Myocyte (in vitro differentiated cells): ENCODE measurements at places on chromosomes 11 and 22.
A peak's percentile ranks its signal among the peaks of the same experiment; 100 is the strongest.

GRCh38 chr11:6703247-6704063, 20.3 kb upstream of the MRPL17 start:
- peak; percentile 78 for DNase-seq

DNA sequence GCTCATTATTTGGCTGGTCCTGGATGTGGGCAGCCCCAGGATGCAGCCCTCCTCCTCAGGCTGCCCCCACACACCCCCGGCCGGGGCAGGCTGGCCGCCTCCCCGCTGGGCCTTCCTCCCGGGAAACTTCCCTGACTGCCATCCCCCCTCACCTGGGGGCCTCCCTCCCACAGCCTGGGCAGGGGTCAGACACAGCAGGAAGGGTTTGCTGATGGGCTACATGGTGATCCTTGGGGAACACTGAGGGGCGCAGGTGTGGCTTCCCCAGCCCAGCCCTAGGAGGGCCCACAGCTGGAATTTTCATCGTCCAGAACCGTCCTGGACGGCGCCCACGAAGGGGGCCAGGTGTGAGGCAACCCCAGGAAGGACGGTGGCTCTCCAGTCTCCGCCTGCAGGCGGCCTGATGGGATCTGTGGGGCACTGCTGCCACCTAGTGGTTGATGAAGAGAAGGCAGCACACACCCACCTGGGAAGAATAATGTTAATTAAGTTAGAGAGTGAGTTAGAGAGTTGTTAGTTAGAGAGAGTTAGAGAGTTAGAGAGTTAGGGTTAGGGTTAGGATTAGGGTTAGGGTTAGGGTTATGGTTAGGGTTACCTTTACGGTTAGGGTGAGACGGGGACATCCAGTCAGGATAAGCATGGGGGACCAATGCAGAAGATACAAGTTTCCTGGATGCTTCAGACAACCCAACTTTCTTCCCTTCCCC, 75.9 kb upstream of the PRR5 start:
- DNase-seq, result peak; percentile 67

DNA sequence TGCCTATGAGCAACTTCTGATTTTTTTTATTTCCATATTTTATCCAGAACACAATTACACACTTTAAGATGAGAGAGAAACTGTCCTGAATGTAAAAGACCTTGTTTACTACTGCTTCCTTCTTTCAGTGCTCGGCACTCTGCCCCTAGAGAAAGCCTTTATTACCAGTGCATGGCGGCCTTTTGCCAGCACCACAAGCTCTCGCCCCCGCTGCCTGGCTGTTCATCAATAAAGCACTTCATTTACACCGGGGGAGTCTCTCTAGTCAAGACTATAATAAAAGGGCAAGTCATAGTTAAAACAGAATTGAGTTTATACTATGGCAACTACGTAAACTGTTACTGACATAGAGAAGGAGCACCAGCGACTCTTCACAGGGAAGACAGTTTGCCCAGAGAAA, 259.5 kb downstream of the CADM1 start:
- DNase-seq, result no peak

DNA sequence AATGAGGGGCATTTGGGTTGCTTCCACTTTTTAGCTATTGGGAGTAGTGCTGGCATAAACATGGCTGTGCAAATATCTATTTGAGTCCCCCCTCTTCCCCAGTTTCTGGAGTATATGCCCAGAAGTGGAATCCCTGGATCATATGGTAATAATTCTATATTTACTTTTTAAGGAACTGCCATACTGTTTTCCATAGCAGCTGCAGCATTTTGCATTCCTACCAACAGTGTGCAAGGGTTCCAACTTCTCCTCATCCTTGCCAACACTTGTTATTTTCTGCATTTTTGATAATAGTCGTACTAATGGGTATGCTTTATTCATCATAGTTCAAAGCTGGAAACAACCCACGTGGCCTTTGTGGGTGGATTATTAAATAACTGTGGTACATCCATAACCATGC, 883.5 kb downstream of the TBC1D22A start:
- no peak for DNase-seq

DNA sequence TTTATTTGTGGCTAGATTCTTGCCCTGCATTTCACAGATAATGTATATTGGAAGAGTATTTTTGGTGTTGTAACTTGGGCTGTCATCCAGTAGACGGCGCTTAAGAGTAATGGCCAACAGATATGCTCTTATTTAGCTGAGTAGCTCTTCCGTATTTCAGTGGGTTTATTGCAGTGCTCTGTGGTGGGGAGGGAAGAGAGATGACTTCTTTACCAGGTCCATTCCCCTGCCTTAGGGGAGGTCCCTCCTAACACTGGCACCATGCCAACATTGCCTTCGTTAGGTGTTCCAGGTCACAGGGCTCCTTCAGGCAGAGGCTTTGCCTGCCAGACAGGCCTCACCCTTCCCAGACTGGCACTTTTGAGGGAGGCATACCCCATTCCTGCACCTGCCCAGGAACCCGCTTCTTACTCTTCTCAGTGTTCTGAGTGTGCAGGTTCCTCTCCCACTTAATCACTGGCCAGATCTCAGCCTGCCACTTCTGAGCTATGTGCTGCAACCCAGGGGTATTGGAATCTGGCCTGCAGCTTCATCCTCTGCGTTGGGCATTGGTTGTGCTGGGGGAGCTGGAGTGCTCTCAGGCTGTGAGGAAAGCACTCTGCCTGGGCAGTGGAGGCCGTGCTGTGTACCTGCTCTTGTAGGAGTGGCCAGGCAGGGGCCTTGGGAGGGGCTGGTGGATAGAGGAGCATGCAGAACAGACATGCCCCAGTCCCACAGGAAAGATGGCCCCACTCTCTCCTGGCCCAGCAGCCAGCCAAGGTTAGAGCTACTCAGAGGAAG, 29.4 kb upstream of the SLN start:
- no peak for DNase-seq

DNA sequence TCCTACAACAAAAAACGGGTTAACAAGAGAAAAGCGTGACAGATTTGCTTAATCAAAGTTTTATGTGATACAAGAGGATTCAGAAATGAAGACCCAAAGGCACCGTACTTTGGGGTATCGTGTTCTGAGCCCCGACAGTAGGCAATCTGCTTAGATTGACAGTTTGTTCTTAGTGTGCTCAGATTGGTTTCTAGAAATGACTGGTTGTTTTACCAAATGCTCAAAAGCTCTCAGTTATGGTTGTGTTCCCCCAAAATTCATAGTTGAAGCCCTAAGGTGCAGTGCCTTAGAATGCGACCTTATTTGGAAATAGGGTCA, 102.7 kb downstream of the RASSF10 start:
- DNase-seq, result no peak

GRCh38 chr22:26501996-26502395, 10.3 kb downstream of the TFIP11 start:
- DNase-seq, result no peak

- no peak for DNase-seq
Observed at GRCh38 chr11:74437441-74438042, 29.8 kb downstream of the KCNE3 start.

DNA sequence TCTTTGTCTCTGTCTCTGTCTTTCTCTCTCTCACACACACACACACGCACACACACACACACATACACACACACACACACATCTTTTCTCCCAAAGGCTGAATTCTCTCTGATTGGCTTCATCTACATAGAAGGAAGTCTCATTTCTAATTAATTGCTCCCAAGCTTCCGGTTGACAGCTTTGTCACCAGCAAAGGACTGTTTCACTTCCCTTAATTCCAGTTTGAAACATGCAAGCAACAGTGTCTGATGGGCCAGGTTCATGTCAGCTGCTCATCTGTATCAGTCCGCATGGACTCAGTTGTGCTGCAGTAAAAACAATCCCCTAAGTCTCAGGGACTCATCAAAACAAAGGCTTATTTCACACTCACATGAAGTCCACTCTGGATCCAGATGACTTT, 16.2 kb upstream of the PVALB start:
- DNase-seq, result no peak

DNA sequence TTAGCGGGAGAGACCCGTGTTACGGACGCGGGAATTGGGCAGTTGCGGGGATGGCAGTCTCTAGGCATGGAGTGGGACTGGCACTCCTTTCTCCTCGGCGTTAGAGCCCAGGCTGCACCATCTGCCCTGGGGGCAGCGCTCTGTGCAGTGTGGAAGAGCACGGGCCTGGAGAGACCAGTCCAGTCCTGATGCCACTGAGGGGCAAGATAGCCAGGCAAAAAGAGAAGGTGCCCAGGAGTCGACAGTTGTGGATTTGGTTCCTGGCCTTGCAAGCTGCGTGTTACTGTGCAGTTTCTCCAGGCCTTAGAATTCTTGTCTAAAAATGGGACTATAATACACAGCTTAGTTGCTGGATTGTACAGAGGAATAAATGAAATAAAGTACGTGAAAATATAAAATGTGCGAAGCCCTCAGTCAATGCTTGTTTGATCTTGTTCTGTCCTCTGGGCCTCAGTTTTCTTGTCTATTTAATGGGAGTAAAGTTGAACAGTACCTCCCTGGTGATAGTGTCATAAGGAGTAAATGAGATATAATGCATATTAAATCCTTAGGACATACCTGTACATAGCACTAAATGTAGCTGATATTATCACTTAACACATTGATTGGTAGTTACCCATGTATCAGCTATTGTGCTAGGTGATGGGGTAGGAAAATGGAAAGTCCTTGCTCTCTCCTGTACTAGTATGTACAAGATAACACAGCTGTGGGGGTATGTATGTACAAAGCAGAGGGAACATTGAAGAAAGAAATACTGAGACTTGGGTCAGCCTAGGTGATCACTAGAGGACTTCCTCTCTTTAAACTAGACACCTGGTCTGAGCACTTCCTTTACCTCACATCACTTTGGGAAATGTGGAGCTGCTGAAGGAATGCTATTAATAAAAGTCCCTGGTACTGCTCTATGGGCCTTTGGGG, 1.2 kb downstream of the ATXN10 start:
- DNase-seq, result peak; percentile 39

DNA sequence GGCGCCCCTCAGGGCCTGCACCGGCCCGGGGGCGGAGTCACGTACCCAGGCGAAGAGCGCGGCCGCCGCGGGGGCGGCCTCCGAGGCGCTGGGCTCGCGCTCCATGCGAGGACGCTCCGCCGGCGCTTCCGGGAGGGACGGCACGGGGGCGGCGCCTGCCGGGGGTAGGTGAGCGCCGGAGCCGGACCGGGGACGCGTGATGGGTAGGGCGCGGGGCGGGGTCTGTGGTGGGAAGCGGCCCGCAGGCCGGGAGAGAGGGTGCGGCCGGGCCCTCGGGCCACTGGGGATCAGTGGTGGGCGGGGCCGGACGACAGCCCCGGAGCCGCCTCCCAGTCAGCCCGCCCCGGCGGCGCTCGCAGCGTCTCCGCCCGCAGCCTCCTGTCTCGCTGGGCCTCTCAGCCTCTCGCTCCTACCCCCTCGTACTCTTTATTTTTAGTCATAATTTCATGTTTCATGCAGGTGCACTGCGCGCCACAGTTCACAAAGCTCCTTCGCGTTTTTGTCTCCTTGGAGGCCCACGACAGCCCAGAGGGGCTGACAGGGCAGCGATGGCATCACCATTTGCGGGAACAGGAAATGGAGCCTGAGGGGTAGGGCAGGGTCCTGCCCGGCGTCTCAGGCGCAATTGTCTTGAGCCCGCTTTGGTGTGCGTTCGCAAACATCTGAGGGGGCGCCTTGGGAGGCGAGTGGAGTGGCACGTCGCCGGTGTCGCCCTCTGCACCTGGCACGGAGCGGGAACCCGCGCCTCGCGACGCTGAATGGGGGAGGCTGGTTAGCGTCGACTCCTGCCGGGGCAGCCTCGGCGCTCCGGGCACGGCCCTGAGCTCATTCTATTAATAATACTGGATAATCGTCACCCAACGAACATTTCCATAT, at the start of gene SERGEF:
Gene SERGEF (minus strand): TSS at position 142 of the 876 bp plus-strand sequence. CDS start 37 bp downstream, at position 105.
- peak; percentile 91 for DNase-seq

GRCh38 chr11:114915871-114916805, 237.8 kb downstream of the NXPE2 start:
- no peak for DNase-seq

DNA sequence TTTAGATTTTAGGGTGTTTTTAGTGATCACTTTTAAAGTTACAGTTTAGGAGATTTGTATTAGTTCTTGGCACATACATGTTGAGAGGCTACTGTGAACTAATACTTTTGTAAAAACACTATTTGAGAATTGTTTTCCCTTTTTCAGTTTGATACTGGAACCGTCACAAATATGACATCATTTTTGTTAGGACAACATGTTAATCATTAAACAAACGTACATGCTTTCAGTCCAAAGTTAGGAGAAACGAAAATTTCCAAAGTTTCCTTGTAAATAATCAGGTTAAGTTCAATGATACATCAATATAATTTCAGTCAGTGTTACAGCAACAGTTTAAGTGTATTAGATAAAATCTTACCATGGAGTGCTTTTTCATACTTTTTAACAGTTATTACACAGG, 53.1 kb downstream of the SPECC1L start:
- DNase-seq, result no peak

DNA sequence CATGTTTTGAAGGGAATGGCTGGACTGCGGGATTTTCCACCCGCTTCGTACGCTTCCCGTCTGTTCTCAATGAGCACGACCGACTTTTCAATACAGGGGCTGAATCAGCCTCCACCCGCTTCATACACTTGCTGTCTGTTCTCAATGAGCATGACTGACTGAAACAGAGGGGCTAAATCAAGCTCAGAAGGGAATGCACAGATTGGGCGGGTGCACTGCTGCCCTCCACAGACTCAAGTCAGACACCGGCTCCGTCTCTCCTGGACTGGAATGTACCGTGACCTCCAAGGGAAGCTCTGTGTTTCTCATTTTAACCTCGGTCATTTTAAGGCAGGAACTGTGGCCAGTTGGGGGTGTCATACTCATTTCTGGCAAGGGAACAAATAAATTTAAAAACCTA, 48.5 kb downstream of the BRD1 start:
- peak; percentile 81 for DNase-seq

- no peak for DNase-seq
Observed at GRCh38 chr22:36985211-36985889, 33.9 kb downstream of the TST start.

GRCh38 chr11:113952588-113952987, 22.3 kb upstream of the HTR3A start:
- DNase-seq, result no peak

DNA sequence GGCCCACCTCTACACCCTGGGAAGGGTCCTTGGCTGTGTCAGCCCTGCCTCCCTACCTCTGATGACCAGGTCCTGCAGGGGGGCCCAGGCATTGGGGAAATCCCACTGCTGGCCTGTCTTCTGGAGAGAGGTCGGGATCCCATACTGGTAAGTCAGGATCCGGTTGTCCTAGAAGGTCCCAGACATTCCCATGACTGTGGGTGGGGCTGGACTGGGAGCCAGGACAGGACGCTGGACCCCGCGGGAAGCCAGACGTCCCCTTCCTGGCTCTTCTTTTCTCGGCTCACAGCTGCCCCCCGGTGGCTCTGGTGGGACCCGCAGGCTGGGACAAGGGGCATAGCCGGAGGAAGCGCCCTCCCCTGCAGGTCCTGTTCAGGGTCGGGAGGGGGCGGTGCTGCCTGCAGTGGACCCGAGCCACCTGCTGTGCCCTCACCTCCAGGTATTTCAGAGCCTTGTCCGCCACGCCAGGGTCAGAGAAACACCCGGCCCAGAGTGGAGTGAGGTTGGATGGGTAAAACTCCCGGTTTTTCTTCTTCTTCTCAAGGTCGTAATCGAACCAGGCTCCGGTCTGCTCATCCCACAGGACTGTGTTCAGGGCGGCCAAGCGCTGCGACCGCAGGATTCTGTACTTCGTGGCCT, 20.0 kb downstream of the TREH start:
- DNase-seq, result peak; percentile 85
